NCI-H2107 (cell line): ENCODE measurements at places on chromosomes 16 and 17.

GRCh38 chr16:50027829-50028228 is 2.8 kb downstream of the CNEP1R1 start:
- no peak for DNase-seq

DNA sequence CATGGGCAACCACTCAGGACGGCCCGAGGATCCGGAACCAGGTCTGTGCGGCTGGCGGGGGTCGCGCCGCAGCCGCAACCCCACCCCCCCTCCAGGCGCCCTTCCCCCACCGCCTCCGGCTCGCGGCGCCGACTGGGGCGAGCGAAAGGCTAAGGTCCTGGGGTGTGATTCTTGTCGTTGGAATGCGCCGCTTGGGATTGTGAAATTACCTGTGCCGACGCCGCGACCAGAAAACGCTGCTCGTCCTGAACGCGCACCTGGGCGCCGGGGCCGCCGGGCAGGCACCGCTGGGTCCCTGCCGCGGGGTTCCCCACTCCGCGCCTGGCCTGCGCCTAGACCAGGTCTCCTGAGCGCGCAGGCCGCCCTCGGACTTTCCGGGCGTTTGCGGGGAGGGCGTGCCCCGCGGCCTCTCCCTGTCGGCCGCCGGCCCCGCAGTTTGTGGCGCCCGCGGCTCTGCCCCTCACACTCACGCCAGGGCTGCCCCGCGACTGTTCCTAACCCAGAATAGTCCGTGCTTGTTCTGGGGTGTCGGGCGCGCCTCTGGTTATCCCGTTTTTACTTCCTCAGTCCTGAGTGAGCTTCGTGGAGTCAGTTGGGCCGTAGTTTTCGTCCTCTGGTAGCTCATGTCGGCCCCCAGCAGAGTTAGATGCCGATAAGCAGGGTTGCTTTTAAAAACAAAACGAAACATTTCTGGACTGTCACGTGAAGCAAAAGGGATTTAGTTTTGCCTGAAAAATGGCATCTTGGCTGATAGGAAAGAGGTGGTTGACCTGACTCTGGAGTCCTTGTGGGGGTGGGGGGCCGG is 147.2 kb downstream of the SPECC1 start:
- no peak for DNase-seq

DNA sequence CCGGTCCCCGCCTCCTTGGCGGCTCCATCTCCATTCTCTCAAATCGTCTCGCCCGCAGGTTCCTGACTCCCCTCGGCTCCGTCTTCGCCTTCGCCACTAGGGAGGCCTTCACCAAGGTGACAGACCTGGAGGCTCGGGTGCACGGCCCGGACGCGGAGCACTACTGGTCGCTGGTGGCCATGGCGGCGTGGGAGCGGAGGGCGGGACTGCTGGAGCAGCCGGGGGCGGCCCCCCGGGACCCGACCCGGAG is 862 bp downstream of the GLTPD2 start:
- no peak for DNase-seq

DNA sequence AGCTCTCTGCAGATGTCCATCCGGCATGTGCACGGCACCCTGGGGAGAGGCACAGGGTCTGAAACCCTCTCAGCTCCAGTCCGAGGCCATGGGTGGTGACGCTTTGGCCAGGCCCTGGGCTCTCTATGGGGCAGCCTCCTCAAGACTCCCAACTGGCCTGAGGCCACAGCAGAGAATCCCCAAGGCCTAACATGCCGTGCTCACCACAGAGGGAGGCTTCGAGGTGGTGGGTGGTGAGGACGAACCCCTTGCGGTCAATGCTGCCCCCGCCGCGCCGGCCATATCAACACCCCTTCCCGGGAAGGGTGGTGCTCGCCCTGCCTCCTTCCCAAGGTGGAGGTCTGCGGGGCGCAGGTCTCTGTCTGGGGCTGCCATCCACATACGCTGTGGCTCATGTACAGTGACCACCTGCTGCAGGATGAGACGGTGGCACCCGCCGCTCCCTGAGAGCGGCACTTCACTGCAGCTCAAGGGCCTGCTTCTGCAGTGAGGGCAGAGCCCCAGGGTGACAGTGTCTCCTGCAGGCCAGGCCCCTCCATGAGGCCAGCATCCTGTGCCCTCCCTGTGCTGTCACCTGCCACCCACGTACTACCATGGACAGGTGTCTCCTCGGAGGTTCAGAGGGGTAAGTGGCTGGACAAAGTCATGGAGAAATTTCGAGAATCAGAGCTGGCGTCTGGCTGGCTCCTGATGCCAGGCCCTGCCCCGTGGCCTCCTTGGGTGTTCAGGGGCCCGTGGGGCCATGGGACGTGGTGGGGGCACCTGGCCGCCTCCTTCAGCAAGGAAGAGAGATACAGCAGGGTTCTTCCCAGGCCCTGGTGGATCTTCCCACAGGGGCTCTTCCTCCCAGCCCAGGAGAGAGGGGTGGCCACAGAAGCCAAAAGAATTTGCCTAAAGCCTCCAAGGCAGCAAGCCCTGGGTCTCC is 54.6 kb upstream of the ACSF3 start:
- no peak for DNase-seq

GRCh38 chr17:7695586-7695985 is 7.3 kb downstream of the WRAP53 start:
- DNase-seq, result no peak

GRCh38 chr16:65782611-65783600 is 583.6 kb upstream of the CDH5 start:
- no peak for DNase-seq

DNA sequence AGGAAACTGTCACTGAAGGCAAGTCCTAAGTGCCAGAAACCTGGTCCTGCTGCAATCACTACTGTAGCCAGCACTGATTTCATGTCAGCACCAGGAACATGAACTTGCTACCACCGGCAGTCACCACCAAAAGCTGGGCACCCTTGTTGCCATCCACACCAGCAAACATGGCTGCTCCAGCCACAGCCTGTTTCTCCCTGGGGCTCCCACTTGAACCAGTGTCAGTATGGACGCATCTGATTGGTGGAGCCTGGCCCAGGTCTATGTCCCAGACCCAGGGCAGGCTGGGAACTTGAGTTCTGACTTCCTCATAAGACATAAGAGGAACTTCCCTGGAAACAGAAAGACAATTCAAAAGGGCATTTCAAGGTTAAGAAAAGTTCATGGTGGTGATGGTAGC is 56.5 kb downstream of the COPRS start:
- DNase-seq, result no peak

GRCh38 chr17:57406131-57406980 is 150.0 kb downstream of the MSI2 start:
- no peak for DNase-seq

GRCh38 chr17:13806092-13806491 is 204.4 kb upstream of the HS3ST3A1 start:
- no peak for DNase-seq

DNA sequence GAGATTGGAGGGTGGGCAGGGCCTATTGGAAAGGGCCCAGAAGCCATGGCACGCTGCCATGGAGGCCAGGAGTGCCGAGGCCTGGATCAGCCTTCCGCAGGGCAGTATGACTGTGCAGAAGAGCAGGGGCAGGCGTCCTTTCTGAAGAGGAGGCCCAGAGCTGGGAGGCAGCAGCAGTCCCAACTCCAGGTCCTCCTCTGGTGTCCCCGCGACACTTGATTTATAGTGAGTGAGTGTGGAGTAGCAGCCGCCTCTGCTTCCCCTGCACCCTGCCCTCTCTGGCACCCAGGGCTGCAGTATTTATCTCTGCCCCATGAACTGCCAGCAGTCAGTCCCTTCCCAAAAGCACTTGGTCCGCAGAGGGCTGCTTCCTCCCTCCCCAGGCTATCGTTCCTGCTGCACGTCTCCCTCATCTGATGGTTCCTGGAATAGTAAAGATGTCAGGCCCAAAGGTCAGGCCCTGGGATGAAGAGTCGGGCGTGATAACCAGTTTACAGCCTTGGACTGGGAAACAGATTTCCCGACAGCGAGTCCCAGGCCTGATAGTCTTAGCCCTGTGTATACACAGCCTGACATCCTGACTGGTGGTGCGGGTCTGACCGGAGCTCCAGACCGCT is 32.9 kb downstream of the PGS1 start:
- no peak for DNase-seq

DNA sequence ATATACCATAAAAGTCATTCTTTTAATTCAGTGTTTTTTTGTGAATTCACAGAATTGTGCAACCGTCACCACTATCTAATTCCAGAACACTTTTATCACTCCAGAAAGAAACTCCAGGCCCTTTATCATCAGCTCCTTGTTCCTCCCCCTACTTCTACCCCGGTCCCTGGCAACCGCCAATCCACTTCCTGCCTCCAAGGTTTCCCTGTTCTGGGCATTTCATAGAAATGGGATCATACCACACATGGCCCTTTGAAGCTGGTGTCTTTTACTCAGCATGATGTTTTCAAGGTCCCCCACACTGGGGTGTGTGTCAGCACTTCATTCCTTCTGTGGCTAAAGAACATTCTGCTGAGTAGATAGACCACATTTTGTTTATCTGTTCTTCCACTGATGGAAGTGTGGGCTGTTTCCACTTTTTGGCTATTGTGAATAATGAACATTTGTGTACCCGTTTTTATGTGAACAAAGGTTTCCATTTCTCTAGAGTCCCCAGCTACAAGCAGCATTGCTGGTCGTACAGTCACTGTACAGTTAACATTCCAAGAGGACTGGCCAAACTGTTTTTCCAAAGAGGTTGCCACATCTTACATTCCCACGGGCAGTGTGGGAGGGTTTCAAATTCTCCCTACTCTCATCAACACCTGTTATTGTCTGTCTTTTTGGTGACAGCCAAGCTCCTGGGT is 75.8 kb upstream of the ZNF469 start:
- DNase-seq, result no peak

- no peak for DNase-seq
Observed at GRCh38 chr17:56661906-56662305, 68.4 kb downstream of the NOG start.

- DNase-seq, result no peak
Observed at GRCh38 chr17:73362697-73363096, 50.9 kb upstream of the CDC42EP4 start.

DNA sequence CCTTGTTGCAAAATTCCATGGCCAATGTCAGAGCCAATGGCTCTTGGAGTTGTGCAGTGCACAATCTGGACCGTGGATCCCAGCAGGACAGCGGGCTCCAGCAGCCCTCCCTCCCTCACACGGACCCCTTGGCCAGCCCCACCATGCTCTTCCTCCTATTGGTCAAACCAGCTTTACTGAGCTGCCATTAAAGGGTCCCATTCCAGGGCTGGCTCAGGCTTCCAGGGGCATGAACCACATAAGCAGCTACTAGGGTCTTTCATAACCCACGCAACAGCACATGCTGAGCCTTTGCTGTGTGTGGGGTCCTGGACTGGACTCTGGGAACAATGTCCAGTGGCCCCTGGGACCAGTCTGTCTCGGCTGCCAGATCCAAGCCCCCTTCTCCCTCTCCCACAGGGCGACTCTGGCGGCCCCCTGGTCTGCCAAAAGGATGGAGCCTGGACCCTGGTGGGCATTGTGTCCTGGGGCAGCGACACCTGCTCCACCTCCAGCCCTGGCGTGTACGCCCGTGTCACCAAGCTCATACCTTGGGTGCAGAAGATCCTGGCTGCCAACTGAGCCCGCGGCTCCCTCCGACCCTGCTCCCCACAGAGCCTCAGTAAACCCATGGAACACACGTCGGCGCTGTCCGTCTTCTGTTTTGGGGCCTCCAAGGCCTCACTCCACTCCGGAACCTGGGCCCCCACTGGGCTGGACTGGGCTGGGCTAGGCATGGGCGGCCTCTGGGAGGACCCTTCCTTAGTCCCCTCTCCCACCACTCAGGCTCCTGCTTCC is 5.7 kb downstream of the CTRB1 start:
- no peak for DNase-seq

GRCh38 chr16:60170196-60170595 is 1436.1 kb upstream of the GOT2 start:
- DNase-seq, result no peak

DNA sequence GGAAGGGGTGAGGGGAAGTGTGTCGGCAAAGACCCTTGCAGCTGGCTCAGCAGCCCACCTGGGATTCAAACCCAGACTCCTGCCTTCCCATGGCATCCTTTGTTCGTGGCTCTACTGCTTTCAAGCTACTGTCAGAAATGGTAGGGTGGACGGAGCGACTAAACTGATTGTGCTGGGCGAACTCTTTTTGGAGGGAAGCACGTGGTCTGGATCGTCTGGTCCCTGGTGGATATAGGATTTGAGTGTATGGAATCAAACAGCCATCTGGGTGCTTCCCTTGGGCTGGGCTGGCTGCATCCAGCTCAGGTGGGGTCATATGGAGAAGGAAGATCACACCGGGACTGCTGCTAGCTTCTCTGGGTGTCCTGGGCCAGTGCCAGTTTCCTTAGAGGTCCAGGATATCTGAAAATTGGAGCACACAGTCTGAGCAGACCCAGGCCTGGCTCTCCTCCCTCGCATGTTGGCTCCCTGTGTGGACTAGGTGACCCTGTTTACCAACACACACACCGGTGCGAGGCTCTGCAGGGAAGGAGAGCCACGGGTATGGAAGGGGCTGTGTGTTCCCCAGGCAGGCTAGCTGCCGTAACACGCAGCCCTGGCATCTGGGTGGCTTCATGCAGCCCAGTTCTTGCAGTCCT is 8.6 kb downstream of the CMIP start:
- DNase-seq, result no peak

- DNase-seq, result no peak
Observed at GRCh38 chr16:11334831-11335404, 10.3 kb upstream of the RMI2 start.

- DNase-seq, result no peak
Observed at GRCh38 chr16:85440744-85441143, 172.4 kb upstream of the GSE1 start.

DNA sequence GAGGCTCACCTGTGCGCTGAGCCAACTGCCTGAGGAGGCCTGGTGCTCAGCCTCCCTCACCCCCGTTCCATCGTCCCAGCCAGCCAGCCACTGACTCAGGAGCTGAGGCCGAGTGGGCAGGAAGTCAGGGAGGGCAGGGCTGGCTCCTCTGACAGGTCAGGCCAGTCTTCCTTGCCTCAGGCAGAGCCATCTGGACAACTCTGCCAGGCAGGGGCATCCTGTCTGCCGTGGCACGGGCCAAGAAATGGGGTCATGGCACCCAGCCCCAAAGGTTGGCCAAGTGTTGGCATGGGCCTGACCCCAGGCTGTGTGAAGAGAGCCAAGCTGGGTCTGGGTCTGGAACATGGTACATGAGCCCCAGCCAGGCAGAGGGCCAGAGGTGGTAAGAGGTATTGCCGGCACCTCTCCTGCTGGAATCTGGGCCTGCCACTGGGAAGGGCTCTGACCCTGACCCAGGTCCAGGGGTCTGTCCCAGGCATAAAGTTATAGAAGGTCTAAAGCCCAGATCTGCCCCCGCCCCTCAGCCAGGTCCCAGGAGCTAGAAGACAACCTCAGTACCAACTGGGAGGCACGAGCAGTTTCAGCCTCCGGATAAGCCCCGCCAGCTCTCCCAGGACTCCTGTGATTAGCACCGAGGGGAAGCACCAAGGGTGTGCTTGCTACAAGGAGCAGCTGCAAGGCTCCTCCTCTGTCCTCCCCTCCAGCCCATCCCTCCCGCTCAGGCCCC is 2.5 kb upstream of the VASN start:
- DNase-seq, result no peak

- DNase-seq, result no peak
Observed at GRCh38 chr17:39092692-39093230, 58.7 kb downstream of the PLXDC1 start.
